Vagina (tissue), 2 donors: ENCODE measurements at places on chromosomes 12 and 14. TPM values are rescaled to one million over a fixed set of nuclear protein-coding genes. Genes with fewer than 3 reads are reported as not detected.

DNA sequence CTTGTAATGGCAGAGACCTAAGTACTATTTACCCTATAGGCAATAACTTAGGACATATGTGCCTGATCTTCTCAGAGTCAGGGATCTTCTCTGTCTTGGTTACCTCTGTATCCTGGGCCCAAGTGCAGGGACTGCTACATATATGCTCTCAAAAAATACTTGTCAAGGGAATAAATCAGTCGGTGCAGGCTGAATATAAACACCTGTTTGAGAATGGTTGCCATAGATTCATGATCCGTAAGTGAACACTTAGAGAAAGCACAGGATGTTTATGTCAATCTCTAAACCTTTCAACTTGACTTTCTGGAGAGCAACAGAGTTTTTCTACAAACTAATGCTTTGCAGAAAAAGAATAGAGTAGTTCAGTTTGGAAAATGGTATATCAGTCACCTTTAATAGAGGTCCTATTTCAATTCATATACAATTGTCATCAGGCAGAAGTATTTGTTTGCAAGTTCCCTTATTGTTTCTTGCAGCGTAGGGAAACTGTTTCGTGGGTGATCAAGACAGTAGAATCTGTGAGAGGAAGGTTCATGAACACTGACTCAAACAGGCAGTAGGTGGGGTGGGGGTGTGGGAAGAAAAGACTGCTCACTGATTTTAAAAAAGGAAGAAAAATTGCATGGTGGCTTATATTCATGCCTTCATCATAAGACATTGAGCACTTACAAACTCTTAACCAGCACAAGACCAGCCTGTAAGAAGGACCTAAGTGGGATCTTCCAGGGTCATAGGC lies 6.0 kb upstream of the UBE2N start:
- DNase-seq = no peak

- DNase-seq = no peak
Observed at GRCh38 chr12:85253853-85254252, 26.2 kb upstream of the ALX1 start.

- peak; percentile 5 for DNase-seq
Observed at GRCh38 chr12:111573476-111573875, 25.6 kb downstream of the ATXN2 start.

Gene ITGB7
- 3.7 TPM for total RNA-seq

- no peak for DNase-seq
Observed at GRCh38 chr12:89082370-89082753, 269.9 kb downstream of the DUSP6 start.

- no peak for DNase-seq
Observed at GRCh38 chr12:25780771-25781170, 177.7 kb upstream of the RASSF8 start.
